ENCODE measurements at places on chromosomes 6 and 20. TPM values are rescaled to one million over a fixed set of nuclear protein-coding genes. Genes with fewer than 3 reads are reported as not detected.

- no peak for DNase-seq
These were observed 153.7 kb upstream of the OLIG3 start for GRCh38 chr6:137647762-137648447.

- no peak for DNase-seq
These were observed 295.5 kb upstream of the JARID2 start for GRCh38 chr6:14950103-14950969.

DNA sequence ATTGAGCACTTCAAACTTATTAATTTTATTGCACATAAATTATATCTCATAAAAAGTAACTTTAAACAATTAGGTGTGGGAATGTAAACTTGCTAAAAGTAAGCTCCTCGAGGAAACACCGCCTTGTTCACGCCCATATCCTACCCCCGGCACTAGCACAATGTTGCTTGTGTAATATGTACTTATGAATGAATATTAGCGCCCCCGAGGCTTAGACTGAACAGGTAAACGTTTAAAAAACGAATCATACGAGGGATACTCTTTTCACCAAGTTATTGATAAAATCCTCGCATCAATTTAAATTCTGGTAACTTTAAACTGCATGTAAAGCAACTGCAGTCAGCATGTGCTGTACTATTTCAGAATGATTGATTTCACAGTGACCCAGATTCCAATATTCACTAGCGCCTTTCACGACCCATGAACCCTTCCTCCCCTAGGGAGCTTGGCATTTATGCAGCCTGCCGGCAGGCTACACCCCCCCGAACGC, 637 bp downstream of the TFB1M start:
- DNase-seq, result no peak

The PTK7 gene
- 73.6 TPM for total RNA-seq

DNA sequence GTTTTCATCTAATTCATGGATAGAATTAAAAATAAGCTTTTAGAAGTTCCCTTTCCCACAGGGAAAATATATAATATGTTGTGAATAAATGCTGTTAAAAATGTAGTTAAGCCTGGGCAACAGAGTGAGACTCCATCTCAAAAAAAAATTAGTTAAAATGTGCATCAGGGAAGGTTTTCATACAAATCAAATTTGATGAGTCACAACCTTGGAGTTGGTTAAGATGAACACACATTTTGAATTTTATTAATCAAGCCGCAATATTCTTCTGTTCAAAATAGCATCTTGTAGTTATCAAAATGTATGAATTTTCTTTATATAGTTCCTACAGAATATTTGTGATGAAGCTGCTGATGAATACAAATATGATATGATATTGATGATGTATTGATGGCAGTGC, 30.9 kb upstream of the SERPINB9 start:
- no peak for DNase-seq

GRCh38 chr6:79167931-79168694, 66.4 kb downstream of the HMGN3 start:
- DNase-seq, result no peak

The ABCF1 gene
- total RNA-seq, result 54.0 TPM

The OPRM1 gene
- not detected for total RNA-seq

The CYP21A2 gene
- not detected for total RNA-seq

GRCh38 chr20:38346247-38346651, at the start of gene LBP:
Gene LBP (plus strand): TSS chr20:38346482. CDS start chr20:38346517, 35 bp downstream.
- no peak for DNase-seq

GRCh38 chr6:71411882-71412281, 123.3 kb downstream of the OGFRL1 start:
- DNase-seq, result no peak

- no peak for DNase-seq
These were observed 114.9 kb downstream of the AKAP7 start for GRCh38 chr6:131250122-131250521.

DNA sequence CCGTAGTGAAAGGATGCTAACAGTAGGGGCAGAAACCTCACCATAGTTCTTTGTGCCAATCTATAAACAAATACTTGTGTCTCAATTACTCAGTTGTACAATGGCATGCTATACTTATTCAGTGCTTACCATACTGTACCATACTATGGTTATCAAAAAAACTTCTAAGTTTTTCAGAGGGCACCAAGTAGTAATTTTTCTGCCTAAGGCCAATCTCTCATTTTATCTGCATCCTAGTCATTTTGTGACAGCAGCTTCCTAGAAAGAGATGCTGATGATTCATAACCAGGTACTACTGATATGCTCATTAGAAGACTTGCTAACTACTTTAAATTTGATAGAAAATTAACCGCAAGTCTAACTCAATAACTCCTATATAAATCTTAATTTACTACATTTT, 42.9 kb downstream of the TMEM244 start:
- DNase-seq, result no peak

GRCh38 chr20:33894798-33895197, 83.7 kb downstream of the CHMP4B start:
- no peak for DNase-seq

DNA sequence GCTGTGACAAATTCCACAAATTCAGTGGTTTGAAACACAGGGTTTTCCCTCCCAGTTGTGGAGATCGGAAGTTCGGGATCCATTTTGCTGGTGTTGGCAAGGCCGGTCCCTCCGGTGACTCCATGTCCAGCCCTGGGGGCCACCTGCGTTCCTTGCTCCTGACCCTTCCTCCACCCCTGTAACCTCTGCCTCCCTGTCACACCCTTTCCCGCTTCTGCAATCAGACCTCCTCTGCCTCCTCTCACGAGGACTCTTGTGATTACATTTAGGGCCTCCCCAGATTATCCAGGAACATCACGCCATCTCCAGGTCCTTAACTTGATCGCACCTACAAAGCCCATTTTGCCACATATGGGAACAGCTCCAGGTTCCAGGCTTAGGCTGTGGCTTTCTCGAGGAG, 12.5 kb downstream of the RPS6KA2 start:
- DNase-seq, result no peak

DNA sequence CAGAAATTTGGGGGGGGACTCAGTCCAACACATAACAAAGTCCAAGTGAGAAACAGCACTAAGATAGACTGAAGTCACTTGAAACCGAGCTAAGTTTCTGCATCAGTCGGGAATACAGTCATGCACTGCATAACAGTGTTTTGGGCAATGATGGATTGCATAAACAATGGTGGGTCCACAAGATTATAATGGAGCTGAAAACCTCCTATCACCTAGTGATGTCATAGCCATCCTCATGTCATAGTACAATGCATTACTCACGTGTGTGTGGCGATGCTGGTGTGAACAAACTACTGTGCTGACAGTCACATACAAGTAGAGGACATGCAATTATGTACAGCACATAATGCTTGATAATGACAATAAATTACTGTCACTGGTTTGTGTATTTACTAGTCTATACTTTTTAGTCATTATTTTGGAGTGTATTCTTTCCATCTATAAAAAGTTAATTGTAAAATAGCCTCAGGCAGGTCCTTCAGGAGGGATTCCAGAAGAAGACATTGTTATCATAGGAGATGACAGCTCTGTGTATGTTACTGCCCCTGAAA, 154.5 kb upstream of the ECI2 start:
- DNase-seq, result no peak

The CLPSL2 gene
- not detected for total RNA-seq

The PHF1 gene
- total RNA-seq, result 21.5 TPM

- no peak for DNase-seq
These were observed 121.3 kb downstream of the TCP11 start for GRCh38 chr6:35019831-35020230.

DNA sequence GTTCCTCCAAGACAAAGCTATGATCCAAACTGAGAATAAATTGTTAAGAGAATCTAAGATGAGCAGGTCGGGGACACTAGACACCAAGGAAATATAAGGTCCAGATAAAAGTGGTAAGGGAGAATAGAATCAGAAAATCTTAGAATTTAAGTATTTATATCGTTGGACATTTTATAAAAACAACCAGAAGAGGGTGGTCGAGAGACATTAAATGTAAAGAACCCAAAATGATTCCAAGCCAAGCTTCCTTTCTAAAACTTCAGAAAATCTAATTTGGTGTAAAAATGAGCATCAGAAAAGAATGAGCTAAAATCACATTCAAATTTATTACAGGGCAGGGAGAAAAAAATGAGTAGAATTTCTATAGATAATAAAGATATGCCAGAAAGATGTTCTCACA, 97.8 kb upstream of the OGFRL1 start:
- peak; percentile 16 for DNase-seq

DNA sequence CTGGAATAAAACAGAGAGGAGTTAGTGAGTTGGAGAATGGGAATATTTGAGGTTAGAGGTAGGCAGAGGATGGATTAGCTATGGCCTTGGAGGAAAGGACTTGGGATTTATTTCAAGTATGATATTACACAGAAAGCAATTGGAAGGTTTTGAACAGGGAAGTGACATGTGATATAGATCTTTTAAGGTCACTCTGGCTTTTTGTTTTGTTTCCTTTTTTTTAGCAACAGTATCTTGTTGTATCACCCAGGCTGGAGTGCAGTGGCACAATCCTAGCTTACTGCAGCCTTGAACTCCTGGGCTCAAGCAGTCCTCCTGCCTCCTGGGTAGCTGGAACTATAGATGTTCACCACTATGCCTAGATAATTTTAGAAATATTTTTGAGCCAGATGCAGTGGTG, 190.3 kb downstream of the UTRN start:
- no peak for DNase-seq

The SUMO4 gene
- 1.4 TPM for total RNA-seq

DNA sequence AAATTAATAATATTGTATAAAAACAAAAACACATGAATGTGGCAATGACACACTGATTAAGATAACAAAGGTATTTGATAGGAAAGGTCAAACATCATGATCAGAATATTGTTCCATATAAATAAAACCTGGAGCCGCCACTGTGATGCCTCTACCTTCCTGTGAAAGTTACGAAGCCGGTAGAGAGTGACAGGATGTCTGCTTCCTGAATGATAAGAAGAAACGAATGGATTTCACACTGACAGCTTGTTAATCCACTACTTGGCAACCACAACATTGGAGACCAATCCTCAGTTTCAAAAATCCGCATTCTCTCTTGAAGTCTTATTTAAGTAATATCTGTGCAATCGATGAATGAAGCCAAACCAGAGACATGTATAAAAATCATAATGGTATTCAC, 315.1 kb downstream of the HDGFL1 start:
- peak; percentile 85 for DNase-seq

DNA sequence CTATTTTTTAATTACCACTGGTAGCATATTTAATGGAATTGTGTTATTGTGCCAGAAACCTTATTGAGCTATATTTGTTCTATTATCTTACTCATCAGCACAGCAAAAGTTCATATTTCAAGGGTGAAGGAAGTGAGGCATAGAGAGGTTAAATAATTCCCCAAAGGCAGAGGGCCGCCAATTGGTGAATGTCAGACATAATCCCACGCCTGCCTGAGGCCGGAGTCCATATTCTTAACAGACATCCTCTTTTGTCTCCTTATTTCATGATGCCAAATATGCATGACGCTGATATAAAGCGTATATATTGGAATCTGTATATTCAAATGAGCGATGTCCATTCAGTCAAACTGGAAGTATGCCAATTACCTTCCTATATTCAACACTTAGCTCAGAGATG, 505.0 kb upstream of the SLC35B3 start:
- no peak for DNase-seq

All from glomerular endothelial cell (primary cell).